Pancreas (tissue), 10 donors: ENCODE measurements at places on chromosomes 3 and 15.

DNA sequence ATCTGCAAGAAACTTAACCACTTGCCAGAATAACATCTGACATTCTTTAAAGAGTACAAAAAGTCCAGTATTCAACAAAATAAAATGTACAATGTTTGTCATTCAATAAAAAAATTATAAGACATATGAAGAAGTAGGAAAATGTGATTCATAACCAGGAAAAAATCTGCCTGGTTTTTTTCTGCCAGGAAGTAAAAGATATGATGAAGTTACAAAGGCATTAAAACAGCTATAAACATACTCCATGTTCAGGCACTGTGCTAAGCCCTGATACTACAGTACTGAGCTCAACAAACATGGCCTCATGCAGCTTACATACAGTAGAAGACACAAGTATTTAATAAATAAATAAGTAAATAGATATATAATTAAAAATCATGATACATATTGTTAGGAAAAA lies 178.4 kb upstream of the STT3B start:
- no peak for DNase-seq
- no peak overlapping the region for H3K27ac ChIP-seq
- H3K4me1 ChIP-seq: no peaks in the 10 kb centered on the region
- H3K4me3 ChIP-seq: no peak overlapping the region
- H3K36me3 ChIP-seq: no peaks in the 10 kb centered on the region
- no peaks in the 10 kb centered on the region for H3K27me3 ChIP-seq

DNA sequence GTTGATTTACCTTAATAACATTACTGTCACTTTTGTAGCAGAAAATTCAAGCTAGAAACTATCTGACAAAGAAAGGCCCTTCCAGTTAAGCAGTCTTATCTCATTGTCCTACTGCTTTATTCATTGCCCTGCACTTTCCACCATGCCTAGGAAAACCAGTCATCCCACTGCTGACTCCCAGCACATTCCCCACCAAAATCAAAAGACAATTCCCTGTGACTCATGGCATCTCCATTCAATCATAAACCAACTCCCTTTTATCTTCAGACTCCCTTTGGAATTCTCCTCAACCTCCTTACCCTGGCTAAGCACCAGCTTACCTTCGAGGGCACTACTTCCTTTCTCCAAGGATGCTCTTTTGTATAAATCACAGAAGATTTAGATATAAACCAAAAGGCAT lies 184.3 kb downstream of the PLCH1 start:
- no peak overlapping the region for H3K27ac ChIP-seq
- DNase-seq: no peak
- H3K4me1 ChIP-seq: peaks cover 9% of the 10 kb centered on the region
- H3K4me3 ChIP-seq: no peak overlapping the region
- no peaks in the 10 kb centered on the region for H3K36me3 ChIP-seq

GRCh38 chr15:31433574-31433973 lies 106.9 kb downstream of the KLF13 start:
- no peak for DNase-seq
- no peak overlapping the region for H3K27ac ChIP-seq
- H3K4me1 ChIP-seq: peaks cover 5% of the 10 kb centered on the region
- H3K4me3 ChIP-seq: no peak overlapping the region
- no peaks in the 10 kb centered on the region for H3K27me3 ChIP-seq

DNA sequence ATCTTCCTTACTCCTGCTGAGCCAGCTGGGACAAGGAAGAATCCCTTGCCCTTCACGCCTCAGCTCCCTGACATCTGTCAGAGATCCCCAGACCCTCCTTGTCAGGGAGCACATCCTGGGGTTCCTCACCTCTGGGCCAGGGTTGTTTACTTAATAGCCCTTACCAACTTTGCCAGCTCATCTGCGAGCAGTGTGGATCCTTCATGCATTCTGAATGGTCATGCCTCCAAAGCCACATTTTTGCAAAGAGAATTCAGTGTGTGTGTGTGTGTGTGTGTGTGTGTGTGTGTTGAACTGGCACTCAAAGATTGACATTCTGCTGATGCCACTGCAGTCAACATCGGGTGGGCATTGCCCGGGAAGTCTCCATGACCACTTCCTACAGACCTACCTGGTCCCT lies 112.6 kb downstream of the SLC49A4 start:
- no peak for DNase-seq
- no peak overlapping the region for H3K4me3 ChIP-seq
- H3K36me3 ChIP-seq: no peaks in the 10 kb centered on the region
- no peaks in the 10 kb centered on the region for H3K27me3 ChIP-seq
- H3K4me1 ChIP-seq: no peaks in the 10 kb centered on the region
- H3K27ac ChIP-seq: no peak overlapping the region

DNA sequence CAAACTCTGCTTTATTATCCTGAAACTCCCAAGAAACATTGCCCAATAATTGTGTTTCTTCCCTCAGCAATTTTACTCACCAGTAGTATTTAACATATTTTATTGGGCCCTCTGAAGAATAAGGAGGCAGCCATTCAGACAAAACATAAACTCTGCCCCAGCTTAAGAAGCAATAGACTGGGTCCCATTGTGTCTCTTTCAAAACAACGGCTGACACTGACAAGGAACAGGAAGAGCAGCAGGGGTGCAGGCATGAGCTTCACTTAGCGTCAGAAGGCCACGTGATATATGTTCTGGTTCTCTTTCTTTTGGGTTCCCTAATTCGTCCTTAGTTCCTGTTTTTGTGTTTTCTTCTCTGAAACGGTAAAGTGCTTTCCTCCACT lies 242.3 kb downstream of the FHIT start:
- H3K4me3 ChIP-seq: no peak overlapping the region
- H3K4me1 ChIP-seq: no peaks in the 10 kb centered on the region
- no peak overlapping the region for H3K27ac ChIP-seq
- H3K27me3 ChIP-seq: no peaks in the 10 kb centered on the region

GRCh38 chr3:13851997-13852637 lies 27.8 kb downstream of the WNT7A start:
- H3K27ac ChIP-seq: no peak overlapping the region
- no peaks in the 10 kb centered on the region for H3K27me3 ChIP-seq
- no peak for DNase-seq
- H3K4me1 ChIP-seq: no peaks in the 10 kb centered on the region

DNA sequence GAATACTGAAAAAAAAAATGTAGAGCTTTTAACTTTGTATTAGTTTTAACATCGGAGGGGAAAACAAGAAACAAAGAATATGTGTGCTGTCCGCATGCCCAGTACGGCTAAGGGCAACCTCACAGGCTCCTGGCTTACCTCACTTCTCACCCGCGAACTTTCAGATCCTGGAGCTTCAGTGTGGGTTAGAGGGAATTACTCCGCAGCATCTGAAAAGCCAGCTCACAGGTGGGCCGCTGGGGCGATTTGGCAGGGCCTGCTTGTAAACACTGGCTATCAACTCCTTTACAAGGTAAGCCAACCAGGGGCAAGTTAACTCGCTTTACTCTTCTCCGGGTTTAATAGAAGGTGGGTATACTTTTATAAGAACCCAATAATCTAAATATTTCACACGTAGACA lies 152.7 kb upstream of the ICE2 start:
- DNase-seq: no peak
- H3K4me1 ChIP-seq: no peaks in the 10 kb centered on the region
- no peaks in the 10 kb centered on the region for H3K36me3 ChIP-seq
- H3K27me3 ChIP-seq: no peaks in the 10 kb centered on the region
- no peak overlapping the region for H3K4me3 ChIP-seq

GRCh38 chr3:13013994-13014754 lies 59.1 kb downstream of the IQSEC1 start:
- no peaks in the 10 kb centered on the region for H3K36me3 ChIP-seq
- H3K27me3 ChIP-seq: no peaks in the 10 kb centered on the region
- H3K27ac ChIP-seq: no peak overlapping the region

GRCh38 chr15:78050441-78050809 lies 27.1 kb downstream of the TBC1D2B start:
- peaks cover 43% of the 10 kb centered on the region for H3K4me1 ChIP-seq
- no peaks in the 10 kb centered on the region for H3K36me3 ChIP-seq
- DNase-seq: no peak
- H3K27me3 ChIP-seq: no peaks in the 10 kb centered on the region
- no peak overlapping the region for H3K27ac ChIP-seq

DNA sequence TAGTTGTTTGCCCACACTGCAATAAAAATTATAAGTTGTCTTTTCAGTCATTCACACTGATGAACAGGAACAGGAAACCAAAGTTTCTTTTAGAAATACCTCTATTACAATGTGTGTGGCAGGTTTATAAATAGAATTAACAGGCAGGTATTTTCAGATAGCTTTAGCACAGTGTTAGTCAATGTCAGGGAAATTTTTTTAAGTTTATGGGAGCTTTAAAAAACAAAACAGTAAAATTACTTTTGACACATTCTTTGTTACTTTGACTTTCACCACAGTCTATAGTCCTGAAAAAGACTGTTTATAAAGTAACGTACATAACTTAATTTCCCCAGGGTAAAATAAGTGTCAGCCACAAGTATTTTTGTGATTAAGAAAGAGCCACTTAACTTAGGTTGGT lies 38.1 kb downstream of the SERPINI1 start:
- no peaks in the 10 kb centered on the region for H3K36me3 ChIP-seq
- no peaks in the 10 kb centered on the region for H3K27me3 ChIP-seq
- DNase-seq: no peak
- H3K4me3 ChIP-seq: no peak overlapping the region

GRCh38 chr15:34038871-34039789 lies at the start of gene AVEN:
Gene AVEN (minus strand): TSS chr15:34039204. CDS start chr15:34039046, 158 bp downstream.
- peak within 1 kb of the TSS; percentile 68 for H3K27ac ChIP-seq
- peak within 1 kb of the TSS; percentile 70 for H3K4me3 ChIP-seq
- peak; percentile 45 for DNase-seq
- peaks cover 3% of the 10 kb centered on the region for H3K4me1 ChIP-seq
- H3K36me3 ChIP-seq: no peaks in the 10 kb centered on the region

- H3K4me3 ChIP-seq: no peak overlapping the region
- no peak overlapping the region for H3K27ac ChIP-seq
- no peaks in the 10 kb centered on the region for H3K4me1 ChIP-seq
- no peaks in the 10 kb centered on the region for H3K27me3 ChIP-seq
- no peaks in the 10 kb centered on the region for H3K36me3 ChIP-seq
These were observed 1357.7 kb downstream of the ROBO1 start for GRCh38 chr3:78410077-78410476.

DNA sequence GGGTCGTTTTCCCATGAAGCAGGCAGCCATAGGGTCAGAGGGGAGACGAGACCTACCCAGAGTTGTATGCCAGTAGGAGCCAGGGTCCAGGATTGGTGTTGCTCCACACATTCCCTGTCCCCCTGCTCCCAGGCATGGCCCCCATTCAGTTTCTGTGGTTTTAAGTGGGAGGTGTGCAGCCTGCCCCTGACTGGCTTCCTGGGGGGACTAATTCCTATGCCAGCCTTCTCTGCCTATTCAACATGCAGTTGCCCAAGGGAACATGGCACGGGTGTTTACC lies 126.3 kb downstream of the EEFSEC start:
- H3K36me3 ChIP-seq: no peaks in the 10 kb centered on the region
- H3K27ac ChIP-seq: no peak overlapping the region
- H3K4me3 ChIP-seq: no peak overlapping the region
- no peak for DNase-seq
- no peaks in the 10 kb centered on the region for H3K27me3 ChIP-seq

GRCh38 chr3:108380128-108380795 lies 83.9 kb downstream of the HHLA2 start:
- no peak for DNase-seq
- peaks cover 4% of the 10 kb centered on the region for H3K4me1 ChIP-seq
- no peaks in the 10 kb centered on the region for H3K36me3 ChIP-seq
- no peak overlapping the region for H3K4me3 ChIP-seq

DNA sequence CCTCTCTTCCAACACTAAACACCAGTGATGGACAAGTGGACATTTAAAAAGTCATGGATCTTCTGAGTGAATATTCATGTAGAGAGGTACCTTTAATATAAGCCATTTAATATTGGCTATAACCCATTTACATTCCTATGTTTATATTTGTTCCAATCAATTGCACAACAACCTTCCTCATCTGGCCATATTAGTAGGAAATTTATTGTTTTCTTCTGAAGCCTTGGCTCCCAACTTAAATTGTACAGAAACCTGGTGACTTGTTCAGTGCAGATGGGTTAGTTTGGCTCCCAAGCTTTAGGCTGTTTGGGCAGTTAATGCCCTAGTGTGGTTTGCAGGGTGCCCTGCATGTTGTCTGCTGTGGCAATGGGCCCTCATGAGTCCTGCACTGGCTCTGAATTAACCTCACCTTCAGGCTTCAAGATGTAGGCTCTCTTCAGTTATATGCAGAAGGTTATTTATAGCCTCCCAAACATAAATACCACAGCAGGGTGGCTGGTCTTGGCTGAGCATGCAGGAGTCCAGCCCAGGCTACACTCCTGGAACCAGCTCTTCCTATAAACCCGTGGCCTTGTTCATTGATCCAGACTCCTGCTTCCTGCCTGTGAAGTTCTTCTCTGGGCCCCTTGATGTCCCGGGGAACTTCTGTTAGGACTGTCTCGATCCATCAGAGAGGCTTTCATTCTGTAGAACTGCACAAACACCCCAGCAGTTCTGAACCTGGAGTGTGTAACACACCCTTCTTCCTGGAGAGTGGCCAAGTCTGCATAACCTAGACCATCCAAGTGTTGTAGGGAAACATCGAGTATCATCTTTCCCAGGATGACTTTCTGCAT lies 57.0 kb downstream of the DUT start:
- H3K27ac ChIP-seq: no peak overlapping the region
- no peak for DNase-seq
- no peaks in the 10 kb centered on the region for H3K27me3 ChIP-seq

- DNase-seq: no peak
- peaks cover 3% of the 10 kb centered on the region for H3K36me3 ChIP-seq
- H3K4me3 ChIP-seq: no peak overlapping the region
These were observed 81.7 kb downstream of the BTD start for GRCh38 chr3:15683253-15683652.
